ENCODE measurements at places on chromosomes 4 and X. TPM values are rescaled to one million over a fixed set of nuclear protein-coding genes. Genes with fewer than 3 reads are reported as not detected.

KIAA1210 gene
- total RNA-seq = not detected

ARAP2 gene
- 67.6 TPM for total RNA-seq

RAI2 gene
- total RNA-seq = 3.9 TPM

UBL4A gene
- total RNA-seq = 19.4 TPM

PDGFRA gene
- 294 TPM for total RNA-seq

SLC10A4 gene
- total RNA-seq = not detected

PDCL2 gene
- not detected for total RNA-seq

LRIT3 gene
- total RNA-seq = 0.17 TPM

TFDP3 gene
- not detected for total RNA-seq

CYLC1 gene
- total RNA-seq = not detected

ERVMER34-1 gene
- 1.2 TPM for total RNA-seq

CPZ gene
- not detected for total RNA-seq

POU4F2 gene
- total RNA-seq = not detected

BRS3 gene
- total RNA-seq = not detected

HTN1 gene
- not detected for total RNA-seq

TMEM47 gene
- total RNA-seq = 6.4 TPM

SHROOM4 gene
- total RNA-seq = 4.0 TPM

PACRGL gene
- total RNA-seq = 35.4 TPM

PTPN13 gene
- total RNA-seq = 19.9 TPM

ANK2 gene
- total RNA-seq = 86.0 TPM

TEX13D gene
- not detected for total RNA-seq

STARD8 gene
- total RNA-seq = 33.5 TPM

GLOD5 gene
- not detected for total RNA-seq

Measured in spleen (tissue), 13 donors.